BJ (cell line): ENCODE measurements at places on chromosomes 7 and 10. TPM values are rescaled to one million over a fixed set of nuclear protein-coding genes. Genes with fewer than 3 reads are reported as not detected.

Gene ZNF853
- 1.6 and 2.0 TPM in 2 replicates for polyA plus RNA-seq

Gene IFIT2
- polyA plus RNA-seq = 6.2 and 11.4 TPM in 2 replicates

Gene SLC16A12
- 0.02 and 0.06 TPM in 2 replicates for polyA plus RNA-seq

Gene PLAC9
- polyA plus RNA-seq = 16.3 and 19.3 TPM in 2 replicates

Gene PMS2
- polyA plus RNA-seq = 6.4 and 9.7 TPM in 2 replicates

Gene CCT6A
- 110 and 159 TPM in 2 replicates for polyA plus RNA-seq

Gene CDC123
- 122 and 157 TPM in 2 replicates for polyA plus RNA-seq

Gene MOGAT3
- polyA plus RNA-seq = not detected in 2 replicates

Gene CALHM3
- polyA plus RNA-seq = 0.09 TPM in 1 of 2 replicates, not detected in the other
